Glomerular endothelial cell (primary cell): ENCODE measurements at places on chromosomes 6 and 20. TPM values are rescaled to one million over a fixed set of nuclear protein-coding genes. Genes with fewer than 3 reads are reported as not detected.

Gene GABRR1
- total RNA-seq: not detected in 2 replicates

Gene FHL5
- total RNA-seq: not detected in 2 replicates

Gene MYLK4
- total RNA-seq: 0.35 and 0.44 TPM in 2 replicates

Gene WFDC12
- total RNA-seq: not detected in 2 replicates

Gene RNF182
- total RNA-seq: 4.0 and 7.2 TPM in 2 replicates

Gene MYCT1
- total RNA-seq: 112 and 156 TPM in 2 replicates

Gene KPNA5
- 3.6 and 6.0 TPM in 2 replicates for total RNA-seq

Gene MUCL3
- total RNA-seq: not detected in 2 replicates

Gene ZNF334
- 0.73 and 1.1 TPM in 2 replicates for total RNA-seq

Gene GHRH
- total RNA-seq: not detected in 2 replicates

Gene DLK2
- 0.88 and 0.92 TPM in 2 replicates for total RNA-seq

Gene OXT
- total RNA-seq: not detected in 2 replicates

Gene UTRN
- total RNA-seq: 316 and 335 TPM in 2 replicates

Gene MED23
- total RNA-seq: 19.0 and 20.9 TPM in 2 replicates

Gene CAGE1
- not detected in 2 replicates for total RNA-seq

Gene PAK5
- total RNA-seq: not detected in 2 replicates

Gene RAB22A
- total RNA-seq: 21.0 and 21.8 TPM in 2 replicates

Gene SULF2
- 1,114 and 1,185 TPM in 2 replicates for total RNA-seq

Gene FOXP4
- total RNA-seq: 7.3 and 10.7 TPM in 2 replicates

Gene DSP
- 20.6 and 75.0 TPM in 2 replicates for total RNA-seq

Gene CPXM1
- total RNA-seq: 4.3 and 12.5 TPM in 2 replicates

Gene PCSK2
- total RNA-seq: not detected in 2 replicates

Gene TRDN
- total RNA-seq: not detected in 2 replicates

Gene TOX2
- 28.4 and 29.1 TPM in 2 replicates for total RNA-seq

Gene ZBTB12
- 1.7 TPM in 2 replicates for total RNA-seq

Gene DEFB124
- not detected in 2 replicates for total RNA-seq

Gene IRF4
- not detected in 2 replicates for total RNA-seq

Gene FOXS1
- total RNA-seq: 0.82 and 1.6 TPM in 2 replicates

Gene PLN
- 0.18 TPM in 1 of 2 replicates, not detected in the other for total RNA-seq

Gene PSORS1C1
- total RNA-seq: 1.6 and 1.8 TPM in 2 replicates

Gene FUT9
- total RNA-seq: 0.15 TPM in 1 of 2 replicates, not detected in the other

Gene SIRPA
- 34.8 and 35.6 TPM in 2 replicates for total RNA-seq

Gene GPSM3
- total RNA-seq: 15.5 and 21.8 TPM in 2 replicates

Gene SEL1L2
- not detected in 2 replicates for total RNA-seq

Gene FAM184A
- total RNA-seq: 0.34 and 0.76 TPM in 2 replicates

Gene GDAP1L1
- total RNA-seq: not detected in 2 replicates

Gene OR12D3
- not detected in 2 replicates for total RNA-seq

Gene RAD21L1
- not detected in 2 replicates for total RNA-seq

Gene MYL9
- total RNA-seq: 51.2 and 91.8 TPM in 2 replicates

Gene EEF1E1
- total RNA-seq: 44.8 and 55.8 TPM in 2 replicates

Gene STX7
- total RNA-seq: 27.5 and 30.0 TPM in 2 replicates

Gene C6orf47
- total RNA-seq: 19.1 and 19.6 TPM in 2 replicates

Gene GPR6
- total RNA-seq: not detected in 2 replicates

Gene ANGPT4
- total RNA-seq: not detected in 2 replicates

Gene CRIP3
- not detected in 2 replicates for total RNA-seq

Gene HTR1B
- total RNA-seq: 0.58 and 3.4 TPM in 2 replicates

Gene STMN3
- 7.9 and 17.5 TPM in 2 replicates for total RNA-seq

Gene MLN
- total RNA-seq: not detected in 2 replicates

Gene GCNT2
- 12.4 and 16.6 TPM in 2 replicates for total RNA-seq
